ENCODE measurements at places on chromosomes 7 and 10. TPM values are rescaled to one million over a fixed set of nuclear protein-coding genes. Genes with fewer than 3 reads are reported as not detected.
A peak's percentile ranks its signal among the peaks of the same experiment; 100 is the strongest.

PMS2 gene
- 25.2 TPM for total RNA-seq

FHIP2A gene
- 10.2 TPM for total RNA-seq

PITRM1 gene
- 132 TPM for total RNA-seq

ADAM8 gene
- total RNA-seq, result 2.9 TPM

CFAP46 gene
- total RNA-seq, result not detected

LLCFC1 gene
- not detected for total RNA-seq

ITGB8 gene
- total RNA-seq, result 56.5 TPM

CROT gene
- 1.0 TPM for total RNA-seq

LEP gene
- total RNA-seq, result not detected

MALRD1 gene
- total RNA-seq, result not detected

- no peak for DNase-seq
Measured at GRCh38 chr7:155489862-155490696, 32.1 kb downstream of the EN2 start.

DNA sequence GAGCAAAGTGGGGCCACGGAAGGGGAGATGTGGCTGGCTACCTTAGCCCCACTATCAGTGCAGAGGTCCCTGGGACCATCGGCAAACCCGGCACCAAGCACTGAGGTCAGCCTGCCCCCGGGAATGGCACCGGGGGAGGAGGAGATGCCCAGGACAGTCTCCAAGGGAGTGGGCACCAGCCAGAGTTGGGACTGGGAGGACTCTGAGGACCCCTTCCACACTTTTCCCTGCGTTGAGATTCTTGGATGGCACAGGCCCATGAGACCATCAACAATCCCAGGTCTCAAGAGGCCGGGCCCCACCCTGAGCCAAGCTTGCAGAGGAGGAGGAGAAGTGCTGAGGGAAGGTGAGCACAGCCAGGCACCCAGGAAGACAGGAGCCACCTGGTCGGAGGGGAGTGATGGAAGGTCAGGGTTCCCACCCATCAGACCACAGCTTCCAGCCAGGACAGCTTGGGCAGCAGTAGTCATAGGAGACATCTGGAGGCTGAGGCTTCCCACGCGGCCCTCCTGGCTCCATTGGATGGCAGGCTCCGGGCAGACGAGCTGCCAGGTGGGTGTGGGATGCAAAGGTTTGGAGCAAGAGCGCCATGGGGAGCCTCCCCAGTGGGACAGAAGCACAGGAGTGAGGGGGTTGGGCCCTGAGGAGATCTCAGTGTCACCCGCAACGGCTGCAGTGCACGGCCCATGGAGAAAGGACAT is 2.6 kb upstream of the OPN4 start:
- DNase-seq, result no peak

DNA sequence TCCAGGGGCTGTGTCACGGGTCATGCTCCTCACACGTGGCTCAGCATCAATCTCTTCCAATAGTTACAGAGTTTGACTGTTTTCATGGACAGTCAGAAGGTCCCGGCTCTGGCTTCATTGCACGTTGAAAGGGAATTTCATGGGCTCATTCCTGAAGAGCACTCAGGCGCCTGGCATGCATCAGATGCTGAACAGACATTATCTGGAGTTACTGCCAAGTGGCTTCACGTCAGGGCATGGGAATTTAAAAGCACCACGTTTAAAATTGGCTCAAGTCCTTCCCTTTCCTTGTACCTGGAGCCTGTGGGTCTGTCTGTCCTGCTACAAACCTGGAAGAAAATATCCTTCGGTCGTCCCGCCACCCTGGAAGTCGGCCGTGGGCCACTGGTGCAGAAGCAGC is 50.4 kb downstream of the CFAP46 start:
- DNase-seq, result no peak

- no peak for DNase-seq
Measured at GRCh38 chr7:51226916-51227535, 89.6 kb downstream of the COBL start.

DNA sequence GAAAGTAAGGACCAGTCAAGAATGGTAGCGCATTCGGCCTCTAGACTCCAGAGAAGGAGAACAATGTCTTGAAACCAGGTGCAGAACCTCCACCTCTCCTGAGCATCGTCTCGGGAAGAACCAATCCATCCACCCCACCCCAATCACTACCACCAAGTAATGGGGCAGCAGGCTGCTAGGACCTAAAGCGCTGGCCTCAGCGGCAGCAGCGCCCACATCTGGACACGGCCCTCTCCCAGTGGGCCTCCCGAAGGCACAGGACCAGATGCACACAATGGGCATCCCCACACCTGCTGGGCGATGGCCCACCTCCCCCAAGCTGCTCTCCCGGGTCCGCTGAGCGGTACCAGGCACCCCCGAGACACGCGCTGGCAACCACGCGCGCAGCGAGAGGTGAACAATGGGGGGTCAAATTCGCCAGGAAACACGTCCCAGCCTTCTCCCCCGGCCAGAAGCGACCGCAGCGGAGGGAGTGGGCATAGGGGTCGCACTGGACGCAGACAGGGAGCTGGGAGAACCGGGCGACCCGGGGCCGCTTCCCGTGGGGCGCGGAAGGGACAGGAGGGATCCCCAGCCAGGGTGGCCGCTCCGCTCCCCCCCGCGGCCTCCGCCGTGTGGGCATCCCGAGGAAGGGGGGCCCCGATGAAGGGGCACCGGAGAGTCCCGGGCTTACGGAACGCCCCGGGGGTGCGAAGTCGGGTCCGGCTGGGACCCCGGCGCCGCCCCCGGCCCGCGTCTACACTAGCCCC is 506 bp downstream of the CTTNBP2 start:
- peak; percentile 3 for DNase-seq

DNA sequence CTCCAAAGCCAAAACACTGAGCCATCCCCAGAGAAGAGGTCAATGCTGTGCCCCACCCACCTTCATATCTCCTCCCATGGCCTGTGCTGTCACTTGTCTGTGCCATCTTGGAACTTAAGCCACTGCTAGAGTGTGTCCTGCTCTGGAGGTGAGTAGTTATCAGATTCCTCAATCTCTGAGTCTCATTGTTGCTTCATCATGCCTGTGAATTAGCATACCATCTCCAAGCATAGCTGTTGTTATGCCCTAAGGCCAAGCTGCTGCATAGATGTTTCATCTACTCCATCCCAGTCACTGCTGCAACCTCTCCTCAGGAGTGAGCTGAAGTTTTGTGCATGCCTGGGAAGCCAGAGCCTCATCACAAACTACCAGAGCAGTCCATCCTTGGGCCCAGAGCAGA is 349.0 kb downstream of the ZWINT start:
- DNase-seq, result no peak

All from Caki2 (cell line).